HT-29 (cell line): ENCODE measurements at places on chromosomes 12 and 14.

GRCh38 chr12:123952037-123952436 is 20.6 kb downstream of the CCDC92 start:
- no peak for DNase-seq

- peak; percentile 88 for DNase-seq
Measured at GRCh38 chr12:124667506-124668326, 100.3 kb upstream of the NCOR2 start.

DNA sequence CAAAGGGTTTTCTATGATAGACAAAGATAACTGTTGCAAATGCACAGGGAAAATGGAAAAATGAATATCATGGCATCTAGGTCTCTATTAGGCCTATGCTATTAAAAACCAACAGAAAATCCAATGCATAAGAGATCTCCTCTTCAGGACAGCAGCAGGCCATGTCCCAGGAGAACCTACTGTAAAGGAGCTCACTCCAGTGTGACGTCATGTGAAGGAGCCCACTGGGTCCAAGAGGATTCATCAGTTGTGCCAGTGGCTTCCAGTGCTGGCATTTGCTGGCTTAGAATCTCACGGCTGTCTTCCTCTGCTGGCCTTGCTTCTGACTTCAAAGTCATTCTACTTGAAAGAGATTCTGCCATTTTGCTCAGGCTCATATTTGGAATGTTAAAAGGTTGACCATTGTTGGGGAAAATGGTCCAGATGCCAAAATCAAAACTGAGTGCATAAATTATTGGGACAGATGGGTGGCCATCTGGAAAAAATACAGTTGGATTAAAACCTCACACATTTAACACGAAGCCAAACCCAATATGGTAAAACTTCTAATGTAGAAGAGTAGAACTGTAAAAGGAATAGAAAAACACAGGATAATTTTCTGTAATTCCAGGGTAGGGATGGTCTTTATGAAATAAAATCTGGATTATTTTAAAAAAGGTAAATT is 75.4 kb upstream of the ARID2 start:
- no peak for DNase-seq

DNA sequence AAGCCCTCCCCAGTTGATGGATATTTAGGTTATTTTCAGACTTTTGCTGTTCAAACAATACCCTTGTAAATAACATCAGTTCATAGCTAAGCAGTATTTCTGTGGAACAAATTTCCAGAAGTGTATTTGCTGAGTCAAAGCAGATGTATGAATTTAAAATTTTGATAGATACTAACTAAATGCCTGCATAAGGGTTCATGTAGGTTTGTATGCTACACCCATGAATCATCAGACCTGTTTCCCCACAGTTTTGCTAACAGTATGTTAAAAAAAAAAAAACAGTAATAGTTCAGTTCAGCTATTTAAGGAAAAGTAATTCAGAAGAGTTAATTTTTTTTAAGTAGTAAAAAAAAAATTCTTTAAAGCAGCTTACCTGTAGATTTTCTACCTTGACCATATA is 236.1 kb upstream of the DIO2 start:
- DNase-seq, result no peak

DNA sequence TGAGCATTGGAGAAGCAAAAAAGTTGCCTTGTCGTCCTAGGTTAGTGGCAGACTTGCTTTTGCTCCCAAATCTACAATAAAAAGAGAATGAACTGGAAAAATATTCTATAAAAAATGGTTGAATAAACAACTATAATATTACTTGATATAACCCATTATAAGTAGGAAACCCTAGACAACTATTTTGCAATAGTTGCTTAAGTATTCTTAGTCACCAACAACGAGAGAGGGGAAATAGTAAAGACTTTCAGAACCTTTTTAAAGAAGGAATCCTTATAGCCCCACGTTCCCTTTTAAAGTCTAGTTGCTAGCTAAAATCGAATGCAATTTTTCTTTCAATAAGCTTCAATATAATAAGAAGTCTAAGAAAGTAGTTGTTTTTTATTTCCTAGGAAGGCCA is 17.5 kb downstream of the AQP6 start:
- DNase-seq, result no peak

DNA sequence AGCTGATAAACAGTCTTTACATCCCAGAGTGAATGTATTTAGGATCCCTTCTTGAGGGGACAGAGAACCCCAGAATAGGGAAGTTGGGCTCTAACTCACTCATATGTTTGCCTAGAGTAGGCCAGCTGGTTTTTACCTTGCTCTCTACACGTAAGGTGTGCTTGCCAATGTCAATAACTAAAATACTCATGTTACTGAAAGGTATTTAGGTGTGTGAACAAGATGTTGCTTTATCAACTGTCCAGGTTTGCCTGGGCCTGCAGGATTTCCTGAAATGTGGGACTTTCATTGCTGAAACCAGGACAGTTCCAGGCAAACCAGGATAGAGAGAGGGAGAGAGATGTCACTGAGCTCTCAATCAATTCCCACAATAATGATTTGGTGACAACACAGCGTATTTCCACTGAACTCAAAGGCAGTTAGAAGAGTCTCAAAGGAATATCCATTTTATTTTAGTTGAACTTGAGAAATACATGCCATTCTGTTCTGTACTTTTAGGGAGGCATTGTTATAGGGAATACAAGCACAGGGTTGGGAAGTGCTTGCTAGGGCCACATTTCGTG is 171.7 kb downstream of the NRXN3 start:
- no peak for DNase-seq

DNA sequence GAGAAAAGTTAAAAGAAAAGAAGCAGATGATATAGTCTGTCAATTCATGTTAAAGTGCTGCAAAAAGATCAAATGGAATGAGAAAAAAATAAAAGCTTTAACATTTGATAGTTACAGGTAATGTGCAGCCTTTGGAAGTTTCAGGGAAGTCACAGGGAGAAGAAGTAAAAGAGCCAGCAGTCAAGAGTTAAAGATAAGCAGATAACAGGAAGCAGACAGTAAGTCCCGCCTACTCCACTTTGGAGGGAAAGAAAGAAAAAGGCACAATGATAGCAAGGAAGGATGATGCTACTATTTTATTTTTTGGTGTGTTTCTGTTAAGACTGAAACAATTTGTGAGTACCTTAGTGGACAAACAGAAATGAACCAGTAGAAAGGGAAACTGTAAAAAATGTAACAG is 111.1 kb upstream of the KRR1 start:
- DNase-seq, result no peak

DNA sequence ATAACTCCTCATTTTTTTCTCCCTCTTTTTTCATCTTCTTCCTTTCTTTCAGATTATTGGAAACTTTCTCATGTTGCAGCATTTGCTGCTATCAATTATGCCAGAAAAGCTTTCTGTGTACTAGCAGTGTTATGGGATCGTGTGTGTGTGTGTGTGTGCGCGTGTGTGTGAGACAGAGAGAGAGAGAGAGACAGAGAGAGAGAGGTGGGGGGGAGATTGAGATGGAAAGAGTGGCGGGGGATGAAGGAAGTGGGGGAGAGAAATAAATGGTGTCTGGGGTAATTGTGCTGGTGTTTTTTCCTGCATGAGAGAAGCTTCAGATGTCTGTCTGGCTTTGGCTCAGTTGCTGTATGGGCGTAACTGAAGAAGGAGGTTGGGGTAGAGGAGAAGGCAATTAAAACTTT is 268.9 kb downstream of the RAD51B start:
- no peak for DNase-seq

DNA sequence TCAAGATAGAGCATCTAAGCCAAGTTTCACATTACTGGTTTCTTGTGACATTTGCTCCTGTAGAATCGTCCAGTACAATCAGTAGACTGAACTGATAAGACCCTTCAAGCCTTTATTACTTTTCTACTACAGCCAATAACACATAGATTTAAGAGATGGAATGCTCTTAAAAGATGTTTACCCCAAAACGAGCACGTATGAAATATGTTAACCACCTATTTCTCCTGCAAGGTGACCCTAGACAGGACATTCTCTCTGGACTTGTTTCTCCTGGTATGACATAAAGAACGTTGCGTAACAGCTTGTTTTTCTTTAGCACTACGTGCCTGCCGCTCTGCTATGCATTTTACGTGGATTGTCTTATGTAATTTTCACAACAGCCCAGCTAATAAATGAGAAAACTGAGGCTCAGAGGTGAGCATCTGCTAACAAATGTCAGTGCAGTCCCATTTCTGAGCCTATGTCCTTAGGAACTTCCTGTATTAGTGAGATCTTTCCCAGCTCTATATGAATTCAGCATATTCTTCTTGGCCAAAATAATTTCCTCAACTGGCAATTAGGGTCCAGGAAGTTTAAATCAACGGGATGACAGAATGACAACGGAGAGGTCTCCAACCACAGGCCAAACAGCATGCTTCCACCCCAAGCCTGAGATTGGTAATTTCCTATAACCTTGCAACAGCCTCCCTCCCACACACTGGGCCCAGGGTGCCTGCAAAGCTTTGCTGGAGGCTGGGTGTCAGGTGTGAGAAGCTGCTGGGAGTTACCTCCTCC is 3.7 kb downstream of the NFKBIA start:
- no peak for DNase-seq

DNA sequence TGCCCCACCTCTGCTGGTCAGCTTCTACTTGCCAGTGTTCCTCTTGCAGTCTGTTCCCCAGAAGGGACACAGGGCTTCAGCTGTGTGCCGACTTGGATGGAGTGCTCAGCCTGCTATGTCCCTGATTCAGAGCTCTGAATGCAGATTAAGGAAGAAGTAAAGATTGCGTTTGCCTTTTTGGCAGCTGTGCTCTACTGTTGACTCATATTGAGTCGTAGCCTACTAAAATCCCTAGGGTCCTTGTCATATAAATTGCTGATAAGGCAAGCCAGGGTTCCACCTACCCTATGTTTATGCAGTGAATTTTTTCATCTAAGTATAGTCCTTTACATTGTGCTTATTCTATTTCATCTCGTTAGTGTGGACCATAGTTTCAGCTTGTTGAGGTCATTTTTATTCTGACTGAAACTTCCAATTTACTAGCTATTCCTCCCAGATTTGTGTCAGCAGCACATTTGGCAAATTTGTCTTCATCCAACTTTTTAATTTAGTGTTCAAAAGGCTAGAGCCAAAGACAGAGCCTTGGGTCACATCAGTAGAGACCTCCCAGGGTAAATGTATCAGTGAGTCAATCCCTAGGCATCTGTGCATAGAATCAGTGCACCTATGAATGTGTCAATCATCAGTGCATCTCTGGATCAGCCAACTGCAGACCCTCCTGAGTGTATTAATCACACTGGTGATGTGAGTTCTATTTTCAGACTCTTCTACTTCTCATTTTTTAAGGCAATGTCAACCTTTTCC is 31.9 kb downstream of the CACNA1C start:
- no peak for DNase-seq

GRCh38 chr14:104224506-104225277 is 86.3 kb downstream of the KIF26A start:
- DNase-seq, result no peak

- DNase-seq, result no peak
Measured at GRCh38 chr12:106107566-106107965, 31.2 kb downstream of the NUAK1 start.

- DNase-seq, result no peak
Measured at GRCh38 chr12:51152953-51153352, 20.0 kb downstream of the TFCP2 start.

DNA sequence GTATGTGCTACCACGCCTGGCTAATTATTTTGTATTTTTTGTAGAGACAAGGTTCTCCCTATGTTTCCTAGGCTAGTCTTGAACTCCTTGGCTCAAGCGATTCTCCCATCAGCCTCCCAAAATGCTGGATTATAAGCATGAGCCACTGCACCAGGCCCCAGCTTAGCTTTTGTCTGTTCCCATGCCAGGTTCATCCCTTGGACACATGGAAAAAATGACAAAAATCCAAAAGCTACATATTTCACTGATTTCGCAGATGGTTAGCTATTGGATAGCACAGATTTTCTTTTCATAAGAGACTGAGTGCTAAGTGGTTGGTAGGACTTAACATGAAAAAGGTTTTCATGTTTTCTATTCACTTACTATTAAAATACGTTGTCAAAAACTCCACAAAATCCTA is 286.6 kb upstream of the KITLG start:
- DNase-seq, result no peak

- DNase-seq, result peak; percentile 43
Measured at GRCh38 chr12:121894633-121895032, 6.0 kb downstream of the PSMD9 start.

DNA sequence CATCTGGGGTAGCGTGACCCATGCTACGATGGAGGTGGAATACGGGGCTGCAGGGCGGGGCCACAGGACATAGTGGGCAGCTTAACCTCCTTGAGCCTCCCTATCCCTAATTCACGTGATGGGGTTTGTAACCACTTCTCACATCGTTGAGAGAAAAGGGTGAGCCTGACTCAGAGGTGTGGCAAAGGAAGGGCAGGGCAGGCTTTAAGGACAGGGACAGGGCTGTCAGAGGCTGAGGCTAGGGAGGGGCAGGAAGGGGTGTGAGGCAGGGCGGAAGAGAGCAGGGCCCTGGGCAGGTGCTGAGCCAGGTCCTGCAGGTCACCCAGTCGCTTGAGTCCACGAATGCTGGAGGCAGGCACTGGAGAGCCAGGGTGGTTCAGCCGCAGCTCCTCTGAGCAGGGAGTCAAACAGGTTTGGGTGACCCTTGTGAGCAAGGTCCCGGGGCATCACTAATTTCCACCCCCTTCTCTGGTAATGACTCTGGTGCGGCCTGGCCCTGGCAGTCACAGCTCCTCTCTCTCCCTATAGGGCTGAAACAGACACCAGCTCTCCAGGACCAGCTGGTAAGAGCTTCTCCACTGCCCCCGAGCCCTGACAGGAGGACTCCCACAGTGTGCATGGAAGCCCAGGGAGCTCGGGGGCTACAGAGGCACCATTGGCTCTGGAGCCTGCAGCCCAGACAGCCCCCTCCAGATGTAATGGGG is 7.5 kb upstream of the AQP2 start:
- peak; percentile 60 for DNase-seq

DNA sequence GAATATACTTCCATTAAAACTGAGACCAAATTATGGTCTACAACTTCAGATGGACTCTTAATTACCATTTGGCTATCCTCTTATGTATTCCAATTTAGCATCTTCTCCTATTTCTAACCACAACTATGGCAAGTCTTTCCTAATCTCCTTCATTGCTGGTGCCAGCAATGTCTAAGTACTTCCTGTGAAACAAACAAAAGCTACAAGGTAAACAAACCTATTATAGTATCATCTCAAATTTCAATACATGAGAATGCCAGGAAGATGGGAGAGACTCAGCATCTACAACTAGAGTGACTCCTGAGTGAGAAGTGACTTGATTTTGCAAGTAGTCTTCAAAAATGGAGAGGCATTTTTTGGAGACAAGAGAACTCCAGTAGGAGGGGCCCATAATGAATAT is 202.9 kb upstream of the ATXN7L3B start:
- no peak for DNase-seq

- no peak for DNase-seq
Measured at GRCh38 chr12:54437243-54437642, 18.2 kb upstream of the ITGA5 start.
